ENCODE measurements at places on chromosomes 4 and X. TPM values are rescaled to one million over a fixed set of nuclear protein-coding genes. Genes with fewer than 3 reads are reported as not detected.

The FGA gene
- not detected for total RNA-seq

The PRR32 gene
- total RNA-seq = not detected

The GPR143 gene
- total RNA-seq = not detected

The MXRA5 gene
- total RNA-seq = 4.7 TPM

The KLKB1 gene
- total RNA-seq = not detected

Data from fibroblast of the aortic adventitia (primary cell).